ENCODE measurements at places on chromosomes 7 and 10.

- DNase-seq = no peak
Observed at GRCh38 chr7:141974831-141975230, 1.3 kb upstream of the TAS2R38 start.

- no peak for DNase-seq
Observed at GRCh38 chr10:96044736-96045135, 1.4 kb downstream of the CCNJ start.

DNA sequence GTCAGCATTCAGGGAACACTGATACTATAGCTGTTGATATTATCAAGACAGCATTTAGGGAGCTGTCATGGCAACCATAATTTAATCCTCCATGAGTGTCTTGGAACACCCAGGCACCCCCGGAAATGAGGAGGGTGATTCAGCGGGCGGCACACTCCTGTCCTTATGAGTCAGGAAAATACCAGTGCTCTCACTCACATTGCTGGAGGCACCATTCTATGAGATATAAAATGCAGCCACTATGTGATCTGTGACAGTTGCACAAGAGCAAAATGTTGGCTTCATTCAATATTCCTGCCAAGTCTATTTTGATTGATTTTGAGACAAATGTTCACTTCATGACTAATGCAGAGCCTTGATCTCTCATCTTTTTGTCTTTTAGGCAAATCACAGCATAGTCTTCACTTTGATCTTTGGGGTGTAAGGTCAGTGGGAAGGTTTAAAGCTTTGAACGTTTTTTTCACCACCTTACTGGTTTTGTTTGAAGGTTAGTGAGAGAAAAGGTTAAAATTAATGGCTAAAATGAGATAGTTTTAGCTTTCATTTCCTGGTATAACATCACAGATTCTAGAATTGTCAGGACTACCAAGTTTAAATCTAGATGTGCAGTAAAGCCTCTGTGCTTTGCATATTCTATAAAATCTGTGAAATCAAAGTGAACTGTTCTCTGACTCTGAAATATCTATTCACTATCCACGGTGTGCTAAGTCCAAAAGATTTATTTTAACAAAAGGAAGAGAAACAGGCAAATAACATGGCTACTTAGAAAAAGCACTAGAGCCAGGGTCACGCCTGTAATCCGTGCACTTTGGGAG, 12.4 kb upstream of the ARHGAP12 start:
- DNase-seq = no peak

- DNase-seq = no peak
Observed at GRCh38 chr7:158809596-158809995, 19.7 kb downstream of the ESYT2 start.

GRCh38 chr10:35827783-35828182, 185.7 kb upstream of the FZD8 start:
- no peak for DNase-seq

DNA sequence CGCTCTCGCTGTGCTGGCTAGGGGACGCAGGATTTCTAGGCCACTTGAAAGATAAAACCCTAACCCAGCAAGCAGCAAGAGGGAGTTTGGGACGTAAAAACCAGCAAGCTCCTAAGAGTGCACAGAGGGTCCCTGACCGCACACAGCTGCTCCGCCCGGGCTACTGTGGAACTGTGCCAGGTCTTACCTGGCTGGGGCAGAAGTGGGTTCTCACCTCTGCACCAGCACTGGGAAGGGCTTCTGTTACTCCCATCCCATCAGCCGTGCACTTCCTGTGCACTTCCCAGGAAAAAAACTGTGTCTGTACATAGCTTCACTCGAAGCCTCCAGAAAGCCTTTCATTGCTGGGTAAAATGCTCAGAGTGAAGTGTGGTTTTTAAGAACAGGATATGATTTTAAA, 45.9 kb upstream of the PTF1A start:
- DNase-seq = no peak

DNA sequence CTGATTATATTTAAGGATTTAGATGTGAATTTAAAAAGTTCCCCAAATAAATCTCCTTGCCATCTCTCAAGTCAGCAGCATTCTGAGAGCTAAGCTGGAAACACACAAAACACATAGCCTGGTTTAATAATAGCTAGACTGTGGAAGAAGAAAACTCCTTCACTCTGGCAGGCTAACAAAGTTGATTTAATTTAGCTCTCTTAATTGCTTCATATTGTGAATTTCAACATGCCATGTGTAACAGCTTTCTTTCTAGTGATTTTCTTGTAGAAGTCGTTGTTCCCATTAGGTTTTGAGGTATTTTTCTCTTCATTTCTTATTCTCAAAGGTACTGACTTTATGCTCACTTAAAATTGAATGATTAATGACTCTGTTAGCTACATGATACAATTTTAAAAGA, 216.8 kb upstream of the AKR1E2 start:
- no peak for DNase-seq

DNA sequence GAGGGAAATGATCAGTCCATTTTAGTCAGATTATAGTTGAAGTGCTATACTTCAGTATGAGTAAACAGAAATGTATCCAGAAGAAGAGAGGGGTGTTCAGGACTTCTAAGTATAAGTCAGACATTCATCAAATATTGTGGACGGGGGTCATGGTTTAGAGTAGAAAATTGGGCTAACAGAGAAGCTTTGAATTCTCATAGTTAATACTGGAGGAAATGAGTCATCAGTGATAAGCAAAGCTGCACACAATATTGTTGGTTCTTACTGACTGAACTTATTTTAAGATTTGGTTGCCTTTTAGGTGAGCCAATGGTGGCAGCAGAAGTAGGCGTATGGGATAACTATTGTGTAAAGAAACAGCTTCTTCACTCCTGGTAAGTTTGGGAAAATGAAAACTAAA, 1.7 kb upstream of the SUMF2 start:
- no peak for DNase-seq

- no peak for DNase-seq
Observed at GRCh38 chr10:89134963-89135362, 72.2 kb downstream of the CH25H start.

DNA sequence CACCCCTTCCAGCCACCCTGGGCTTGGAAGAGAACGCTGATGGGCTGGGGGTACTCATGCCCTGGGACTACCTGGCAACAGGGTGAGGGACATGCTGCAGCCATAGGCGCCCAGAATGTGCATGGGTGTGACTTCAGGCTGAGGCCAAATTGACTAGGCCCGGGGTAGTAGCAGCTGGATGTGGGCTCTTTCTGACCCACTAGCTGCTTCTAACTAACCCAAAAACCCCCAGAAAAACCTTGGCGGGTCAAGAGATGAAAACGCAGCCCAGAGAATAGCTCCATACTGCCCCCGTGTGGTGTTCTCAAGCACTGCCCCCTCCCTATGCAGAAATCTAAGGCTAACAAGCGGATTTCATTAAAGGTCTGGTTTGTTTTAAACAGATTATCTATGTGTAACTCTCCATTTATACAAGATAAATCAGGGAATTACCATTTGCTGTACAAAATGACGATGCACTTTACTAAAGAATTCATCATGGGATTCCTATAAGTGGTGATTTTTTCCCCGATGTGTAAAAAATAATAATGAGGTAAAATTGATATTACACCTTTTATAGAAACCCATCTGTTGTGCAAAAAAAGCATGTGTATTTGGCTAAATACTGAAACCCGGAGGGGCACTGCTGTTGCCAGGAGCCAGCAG, 4.2 kb downstream of the SMARCD3 start:
- peak; percentile 23 for DNase-seq

- no peak for DNase-seq
Observed at GRCh38 chr7:42770114-42770513, 141.8 kb downstream of the C7orf25 start.

- DNase-seq = no peak
Observed at GRCh38 chr10:87538092-87539015, 33.7 kb downstream of the MINPP1 start.

- no peak for DNase-seq
Observed at GRCh38 chr7:37674531-37674930, 9.0 kb upstream of the GPR141 start.

GRCh38 chr10:35182631-35183510, 56.2 kb downstream of the CREM start:
- no peak for DNase-seq

DNA sequence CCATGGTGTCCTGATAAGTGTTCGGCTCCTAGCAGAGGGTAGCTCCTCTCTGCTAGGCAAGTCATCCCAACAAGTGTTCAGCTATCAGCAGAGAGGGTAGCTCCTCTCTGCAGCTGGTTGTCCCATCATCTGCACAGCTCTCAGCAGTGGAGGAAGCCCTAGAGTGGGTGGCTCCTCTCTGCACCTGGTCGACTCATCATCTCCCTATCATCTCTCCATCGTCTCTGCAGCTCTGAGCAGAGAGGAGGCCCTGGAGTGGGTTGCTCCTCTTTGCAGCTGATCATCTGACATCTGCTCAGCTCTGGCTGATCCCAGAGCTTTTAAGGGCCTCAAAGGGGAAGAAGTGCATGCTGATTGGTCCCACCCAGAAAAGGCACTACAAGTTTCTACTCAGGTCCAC, 199.9 kb upstream of the KMT2E start:
- DNase-seq = no peak

- DNase-seq = no peak
Observed at GRCh38 chr10:21813946-21814345, 189.6 kb downstream of the DNAJC1 start.

GRCh38 chr10:613271-614138, 76.0 kb downstream of the DIP2C start:
- DNase-seq = no peak

GRCh38 chr7:148230296-148230695, 360.3 kb upstream of the C7orf33 start:
- DNase-seq = no peak

GRCh38 chr10:128907155-128907941, 559.7 kb upstream of the MGMT start:
- DNase-seq = no peak

- no peak for DNase-seq
Observed at GRCh38 chr10:110505130-110505770, 7.5 kb downstream of the DUSP5 start.

DNA sequence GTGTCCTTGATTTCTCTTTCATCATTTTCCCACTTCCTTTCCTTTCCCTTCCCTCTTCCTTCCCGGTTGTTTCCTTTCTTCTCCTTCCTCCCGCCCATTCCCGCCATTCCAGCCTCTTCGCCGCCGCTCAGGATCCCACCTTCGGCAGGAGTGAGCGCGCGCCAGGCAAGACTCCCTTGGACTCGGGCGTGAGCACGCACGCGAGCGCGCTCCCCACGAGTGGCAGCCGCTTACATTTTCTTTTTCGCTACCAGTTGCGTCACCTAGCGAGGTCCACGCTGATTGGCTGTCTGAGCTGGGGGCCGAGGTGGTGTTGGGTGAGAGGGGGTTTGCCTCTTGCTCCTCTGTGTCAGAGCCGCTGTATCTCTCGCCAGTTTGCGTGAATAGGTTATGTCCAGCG, 11.8 kb downstream of the ZAN start:
- no peak for DNase-seq

GRCh38 chr10:51876503-51876902, 177.1 kb upstream of the CSTF2T start:
- DNase-seq = no peak

DNA sequence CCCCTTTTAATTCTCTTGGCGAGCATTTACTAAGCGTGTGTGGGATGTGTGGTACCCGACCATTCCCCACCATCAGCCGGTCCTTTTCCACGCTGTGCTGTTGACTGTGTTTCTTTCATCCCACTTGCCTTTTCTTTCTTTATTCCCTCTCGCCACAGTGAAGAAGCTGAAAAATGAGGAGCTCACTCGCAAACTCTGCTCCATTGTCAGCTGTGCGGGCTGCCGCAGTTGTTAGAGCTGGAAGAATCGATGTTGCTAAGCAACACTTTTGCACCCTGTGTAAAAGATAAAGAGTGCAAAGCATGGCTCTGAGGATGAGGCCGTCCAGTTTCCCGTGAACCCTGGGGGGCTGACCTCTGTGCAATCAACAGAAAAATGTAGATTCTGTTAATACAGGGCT, 203.1 kb upstream of the NEBL start:
- no peak for DNase-seq

DNA sequence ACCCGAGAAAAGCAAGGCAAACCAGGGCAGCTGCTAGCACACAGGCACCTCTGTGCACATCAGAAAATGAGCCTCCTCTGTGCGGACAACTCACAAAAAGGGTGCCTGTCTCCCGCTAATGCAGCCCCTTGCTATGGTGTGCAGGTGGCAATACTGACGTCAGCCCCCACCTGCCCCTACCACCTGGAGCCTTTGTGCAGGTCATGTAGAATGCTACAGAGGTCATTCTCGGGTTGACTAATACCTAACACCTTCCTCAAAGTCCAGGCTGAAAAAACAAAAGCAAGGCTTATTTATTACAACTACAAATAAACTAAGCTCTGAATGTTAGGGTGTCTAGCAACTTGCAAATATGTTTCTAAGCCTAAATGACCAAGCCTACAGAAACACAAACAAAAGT, 13.9 kb downstream of the PIP4K2A start:
- DNase-seq = no peak
